ENCODE measurements at places on chromosomes 3 and 15.

GRCh38 chr3:173045770-173046382, 95.2 kb downstream of the SPATA16 start:
- DNase-seq: peak; percentile 4

DNA sequence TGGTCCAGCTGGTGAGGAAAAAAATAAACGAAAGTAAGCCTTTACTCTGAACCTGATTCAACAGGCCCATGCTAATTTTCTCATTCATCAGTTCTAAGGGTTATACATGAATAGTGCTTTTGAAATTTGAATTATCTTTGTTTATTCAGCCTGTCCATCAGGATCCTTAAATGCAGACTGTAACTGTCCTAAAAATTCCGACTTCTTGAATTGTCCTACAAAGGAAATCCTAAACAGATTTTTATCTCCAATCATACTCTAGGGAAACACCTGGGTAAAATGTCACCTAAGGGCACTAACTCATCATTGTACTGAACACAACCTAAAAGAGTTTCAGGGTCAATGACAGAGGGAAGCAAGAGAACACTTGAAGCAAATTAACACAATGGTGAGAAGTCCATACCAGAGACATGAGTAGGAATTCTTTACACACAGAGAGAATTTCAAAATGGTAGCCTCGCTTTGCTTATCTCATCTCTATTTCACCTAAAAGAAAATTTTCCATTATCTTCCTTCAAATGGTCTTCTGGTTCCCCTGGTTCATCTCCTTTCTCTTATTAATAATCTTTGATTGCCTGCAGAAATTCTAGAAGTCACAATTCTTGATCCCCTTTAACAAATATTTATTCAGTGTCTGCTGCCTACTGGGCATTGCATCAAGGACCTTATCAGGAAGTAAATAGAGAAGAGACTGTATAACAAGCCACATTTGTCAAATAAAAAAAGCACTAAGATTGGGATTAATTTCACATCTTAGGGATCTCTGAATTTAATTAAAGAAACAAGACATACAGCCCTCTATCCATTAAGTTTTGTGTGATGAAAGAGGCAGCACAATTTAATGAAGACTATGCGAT, 182.7 kb downstream of the MEIS2 start:
- no peak for DNase-seq

DNA sequence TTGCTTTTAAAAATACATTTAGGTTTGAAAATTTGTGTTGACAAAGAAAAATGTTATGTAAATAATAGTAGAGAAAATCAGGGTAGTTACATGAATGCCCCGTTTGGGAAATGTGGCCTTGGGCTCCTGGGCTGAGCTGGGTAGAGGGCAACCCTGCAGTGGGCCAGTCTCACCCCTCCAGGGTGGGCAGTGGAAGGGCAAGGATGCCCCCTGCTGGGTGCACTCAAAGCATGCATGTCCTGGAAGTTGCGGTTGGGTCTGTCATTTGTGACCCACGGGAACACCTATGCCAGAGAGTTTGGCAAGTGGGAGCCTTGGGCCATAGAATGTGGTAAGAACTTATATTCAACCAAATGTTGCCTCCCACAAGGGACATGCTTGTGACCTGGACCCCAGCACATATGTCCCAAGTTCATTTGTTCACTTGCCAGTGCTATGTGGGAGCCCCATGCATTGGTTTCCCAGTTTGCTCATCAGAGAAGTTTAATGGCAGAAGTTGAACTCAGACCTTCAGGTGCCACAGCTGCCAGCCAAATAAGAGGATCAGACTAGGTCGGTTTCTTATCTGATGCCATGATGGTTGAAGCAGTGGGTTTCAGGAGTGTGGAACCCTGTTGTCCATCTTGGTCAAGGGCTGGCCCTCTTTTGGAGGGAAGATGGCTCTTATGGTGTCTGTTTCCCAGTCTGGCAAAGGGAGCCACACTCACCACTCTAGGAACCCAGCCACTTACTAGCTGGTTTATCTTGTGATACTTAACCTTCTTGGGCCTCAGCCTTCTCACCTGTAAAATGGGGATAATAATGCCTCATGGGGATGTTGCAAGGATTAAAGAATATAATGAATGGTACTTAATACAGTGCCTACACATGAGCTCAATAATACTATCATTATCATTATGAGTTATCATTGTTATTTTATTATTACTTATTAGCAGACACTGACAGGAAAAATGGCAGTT, 2.5 kb upstream of the PLCB2 start:
- peak; percentile 23 for DNase-seq

GRCh38 chr3:102979191-102979590, 544.4 kb downstream of the ZPLD1 start:
- DNase-seq: no peak

GRCh38 chr3:12423131-12423530, 61.1 kb upstream of the TSEN2 start:
- DNase-seq: no peak

DNA sequence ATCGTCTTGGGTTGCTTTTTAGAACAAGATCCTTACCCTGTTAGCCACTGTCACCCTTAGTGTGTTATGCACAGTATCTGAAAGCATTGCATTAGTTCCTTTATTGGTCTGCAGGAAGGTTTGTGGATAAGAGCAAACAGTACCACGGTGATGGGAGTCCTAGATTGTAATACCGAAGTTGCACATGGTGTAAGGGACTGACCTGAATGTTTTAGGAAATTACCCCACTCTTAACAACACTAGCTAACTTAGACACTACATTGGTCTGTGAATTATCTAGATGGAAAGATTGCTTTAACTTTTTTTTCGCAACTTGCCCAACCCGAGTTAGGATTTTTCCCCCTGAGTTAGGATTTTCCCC, 1.3 kb downstream of the STT3B start:
- no peak for DNase-seq

GRCh38 chr15:101450403-101451265, 38.9 kb downstream of the PCSK6 start:
- DNase-seq: no peak

DNA sequence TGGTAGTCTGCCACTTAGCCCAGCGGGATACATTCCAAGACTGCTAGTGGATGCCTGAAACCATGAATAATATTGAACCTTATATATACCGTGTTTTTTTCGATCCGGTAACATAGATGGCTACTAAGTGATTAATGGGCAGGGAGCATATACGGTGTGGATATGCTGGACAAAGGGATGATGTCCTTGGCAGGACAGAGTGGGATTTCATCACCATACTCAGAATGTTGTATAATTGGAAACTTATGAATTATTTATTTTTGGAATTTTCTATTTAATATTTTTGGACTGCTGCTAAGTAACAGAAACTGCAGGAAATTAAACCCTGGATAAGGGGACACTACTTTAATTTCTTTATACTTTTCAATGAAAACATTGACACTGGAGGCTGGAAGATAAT, 53.2 kb downstream of the ASTE1 start:
- DNase-seq: no peak

DNA sequence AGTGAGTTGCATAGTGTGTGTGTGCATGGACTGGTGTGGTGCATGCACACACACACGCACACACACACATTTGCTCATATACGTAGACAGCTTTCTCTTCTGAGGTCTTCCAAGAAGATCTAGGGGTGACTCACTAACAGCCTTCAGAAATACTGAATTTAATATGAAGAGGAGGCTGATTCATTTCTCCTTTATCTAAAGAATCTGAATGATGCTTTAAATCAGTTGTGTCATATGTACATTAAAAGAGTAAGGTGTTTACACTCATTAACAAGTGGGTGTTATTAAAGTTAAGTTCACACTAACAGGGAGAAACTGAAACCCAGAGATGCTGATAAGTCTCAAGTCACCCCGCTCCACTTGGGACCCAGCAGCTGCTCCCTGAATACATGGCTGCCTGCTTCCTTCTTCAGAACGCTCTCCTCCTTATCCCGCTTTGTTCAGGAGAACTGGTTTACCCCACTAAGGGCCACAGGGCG, 22.0 kb downstream of the TMPRSS7 start:
- no peak for DNase-seq

GRCh38 chr15:74270854-74271520, 34.9 kb downstream of the CCDC33 start:
- no peak for DNase-seq

DNA sequence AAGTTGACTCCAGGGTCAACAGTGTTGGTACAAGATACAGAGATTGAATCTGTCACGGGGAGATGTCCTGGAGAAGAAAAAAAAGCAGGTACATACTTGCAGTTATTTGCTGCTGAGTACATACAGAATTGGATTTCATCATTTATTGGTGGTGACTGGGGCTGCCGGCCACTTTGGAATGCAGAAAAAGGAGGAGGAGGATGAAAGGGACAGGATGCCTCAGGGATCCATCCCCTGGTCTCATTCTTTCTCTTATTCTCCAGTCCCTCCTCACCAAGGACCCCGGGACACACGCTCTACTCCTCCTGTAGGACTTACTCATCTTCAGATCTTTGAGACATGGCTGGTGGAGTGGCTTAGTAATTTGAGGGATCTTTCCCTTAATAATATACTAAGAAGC, 30.0 kb upstream of the MEIS2 start:
- no peak for DNase-seq

DNA sequence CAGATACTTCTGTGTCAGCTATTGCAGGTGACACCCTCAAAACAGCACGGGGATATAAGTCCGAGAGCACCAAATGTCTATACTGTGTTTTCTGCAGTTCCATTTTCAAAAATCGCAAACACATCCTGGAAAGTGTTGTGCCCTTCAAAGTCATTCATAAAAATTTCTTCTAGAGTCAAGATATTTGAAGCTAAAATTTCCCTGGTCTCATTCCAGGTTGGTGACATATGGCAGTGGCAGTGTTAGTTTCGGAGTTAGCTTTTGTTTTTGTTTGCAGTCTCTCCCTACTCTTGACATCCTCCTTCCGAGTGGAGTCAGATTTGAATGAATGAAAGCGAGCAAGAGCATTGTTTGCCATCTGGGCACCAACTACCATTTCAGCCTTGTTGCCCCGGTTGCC, 3.2 kb upstream of the FSIP1 start:
- DNase-seq: no peak

DNA sequence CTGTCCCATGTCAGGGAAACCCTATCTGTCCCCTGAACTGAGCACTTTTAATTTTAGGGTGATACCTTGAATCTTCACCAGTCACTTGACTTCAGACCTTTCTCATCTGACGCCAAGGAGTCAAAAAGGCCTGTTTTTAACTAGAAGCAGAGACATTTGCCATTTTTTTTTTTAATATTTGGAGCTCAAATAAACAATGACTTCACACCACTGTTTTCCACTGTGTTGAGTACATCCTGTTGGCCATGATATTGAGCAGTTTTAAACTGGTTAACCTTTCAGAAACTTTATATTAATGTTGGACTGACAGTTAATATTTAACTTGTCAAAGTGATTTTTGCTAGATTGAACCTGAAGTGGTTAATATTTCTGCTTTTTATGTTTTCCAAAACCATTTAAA, 28.2 kb downstream of the DAG1 start:
- DNase-seq: no peak

DNA sequence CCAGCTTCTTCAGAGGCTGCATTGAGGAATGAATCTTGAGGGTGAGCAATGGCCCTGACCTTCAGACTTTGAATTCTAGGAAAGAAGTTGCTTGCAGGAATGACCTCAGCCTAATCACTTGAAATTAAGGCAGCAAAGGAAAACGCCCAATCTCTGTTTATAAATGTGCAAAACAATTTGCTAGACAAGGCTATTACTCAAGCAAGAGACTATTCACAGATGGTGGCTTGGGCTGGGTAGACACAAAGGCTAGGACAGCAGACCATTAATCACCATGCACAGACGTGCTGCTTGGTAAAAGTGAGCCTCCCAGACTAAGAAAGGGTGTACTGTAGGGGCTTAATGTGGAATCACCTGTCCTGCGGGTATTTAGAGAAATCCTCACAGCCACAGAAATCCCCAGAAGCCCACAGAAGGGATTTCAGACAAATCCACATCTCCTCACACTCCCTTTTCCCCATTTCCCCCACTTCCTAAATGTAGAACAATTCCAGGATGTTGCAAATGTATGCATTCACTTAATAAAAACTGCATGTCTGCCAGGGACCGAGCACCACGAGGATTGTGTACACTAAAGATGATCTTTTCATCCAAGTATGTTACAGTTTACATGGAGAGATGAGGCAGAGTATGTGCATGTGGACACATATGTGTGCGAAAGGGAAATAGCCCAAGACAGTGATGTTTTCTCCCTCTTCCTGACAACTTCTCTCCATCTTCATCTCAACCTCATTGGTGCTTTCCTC, 259.5 kb downstream of the THSD4 start:
- DNase-seq: no peak

GRCh38 chr15:41881086-41881485, 12.8 kb downstream of the SPTBN5 start:
- no peak for DNase-seq
